ENCODE measurements at places on chromosomes 13 and 19.

DNA sequence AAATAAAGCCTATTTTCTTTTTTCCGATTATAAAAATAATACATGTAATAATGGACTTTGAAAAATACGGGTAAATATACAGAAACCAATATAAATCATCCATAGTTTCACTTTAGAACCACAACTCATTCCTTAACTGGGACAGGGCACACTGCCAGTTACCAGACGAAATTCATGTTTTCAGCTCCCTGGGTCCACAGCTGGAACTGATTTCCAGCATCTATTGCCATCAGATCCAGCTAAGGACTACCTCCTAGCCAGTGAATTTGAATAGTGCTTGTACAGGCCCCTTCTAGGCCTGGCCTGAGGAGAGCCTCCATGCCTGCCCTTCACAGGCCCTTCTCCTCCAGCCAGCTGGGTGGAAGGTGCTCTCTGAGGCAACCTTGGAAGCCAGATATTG is 30.0 kb upstream of the ATP12A start:
- no peak for DNase-seq

DNA sequence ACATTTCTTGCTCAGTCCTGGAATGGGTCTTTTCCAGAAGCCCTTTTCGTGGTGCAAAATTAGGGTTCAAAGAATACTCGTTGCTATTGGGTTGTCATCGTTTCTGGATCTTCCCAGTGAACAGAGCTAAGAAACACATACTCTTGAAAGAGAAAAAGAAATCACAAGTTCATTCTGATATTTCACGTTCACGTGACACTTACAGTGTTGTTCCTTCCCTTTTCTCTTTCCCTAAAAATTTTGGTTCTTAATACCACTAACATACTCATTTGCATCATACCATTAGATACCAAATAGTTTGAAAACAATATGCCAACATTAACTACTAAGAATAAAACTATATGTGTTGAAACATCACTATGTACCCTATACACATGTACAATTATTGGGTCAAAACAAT is 13.4 kb upstream of the GTF2F1 start:
- no peak for DNase-seq

GRCh38 chr13:27953676-27954405 is 15.3 kb downstream of the CDX2 start:
- peak; percentile 43 for DNase-seq

DNA sequence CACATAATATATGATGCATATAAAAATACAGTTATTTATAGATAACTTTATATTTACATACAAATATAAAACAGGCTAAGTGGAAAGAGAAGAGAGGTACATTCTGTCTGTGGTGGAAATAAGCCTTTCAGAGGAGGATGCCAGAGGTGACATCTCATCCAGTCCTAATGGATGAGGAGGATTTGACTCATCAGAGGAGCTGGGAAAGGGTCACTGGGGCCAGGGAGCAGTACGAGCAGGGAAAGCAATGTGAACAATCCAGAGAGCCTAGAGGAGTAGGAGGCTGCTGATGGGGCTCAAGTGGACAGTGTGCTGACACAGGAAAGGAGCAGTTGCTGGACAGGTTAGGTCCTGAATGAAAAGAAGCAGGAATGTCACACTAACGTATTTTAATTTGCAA is 18.6 kb downstream of the NALCN start:
- DNase-seq, result no peak

DNA sequence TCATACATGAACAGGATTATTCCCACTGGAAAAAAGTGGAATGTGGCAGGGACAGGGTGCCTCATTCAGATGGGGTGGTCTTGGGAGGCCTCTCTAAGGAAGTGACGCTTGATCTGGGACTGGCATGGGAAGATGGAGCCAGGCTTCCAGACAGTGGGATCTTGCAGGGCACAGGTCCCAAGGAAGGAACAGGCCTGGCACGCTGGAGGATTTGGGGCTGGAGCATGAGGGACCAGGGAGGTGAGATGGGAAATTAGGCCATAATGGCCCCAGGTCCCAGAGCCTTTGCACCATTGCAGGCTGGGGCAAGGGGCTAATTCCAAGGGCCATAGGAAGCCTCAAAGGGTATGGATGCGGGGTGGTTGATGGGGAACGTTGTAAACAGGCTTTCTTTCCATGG is 9.2 kb downstream of the ZNF536 start:
- no peak for DNase-seq

DNA sequence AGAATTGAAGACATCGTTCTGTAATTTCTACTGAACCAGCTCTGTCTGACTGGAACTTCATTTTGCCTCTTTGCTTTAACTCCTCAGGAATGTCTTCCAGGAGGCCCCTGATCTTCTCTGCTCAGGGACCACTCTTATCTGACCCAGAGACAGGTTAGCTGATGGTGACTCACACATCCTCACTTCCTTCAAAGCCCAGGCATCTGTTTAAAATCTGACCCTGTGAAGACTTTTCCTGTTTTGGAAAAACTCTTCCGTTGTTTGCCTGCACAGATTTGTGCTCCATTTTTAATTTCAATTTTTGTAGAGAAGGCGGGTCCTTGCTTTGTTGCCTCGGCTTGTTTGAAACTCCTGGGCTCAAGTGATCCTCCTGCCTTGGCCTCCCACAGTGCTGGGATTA is 1.6 kb downstream of the ARL11 start:
- no peak for DNase-seq

DNA sequence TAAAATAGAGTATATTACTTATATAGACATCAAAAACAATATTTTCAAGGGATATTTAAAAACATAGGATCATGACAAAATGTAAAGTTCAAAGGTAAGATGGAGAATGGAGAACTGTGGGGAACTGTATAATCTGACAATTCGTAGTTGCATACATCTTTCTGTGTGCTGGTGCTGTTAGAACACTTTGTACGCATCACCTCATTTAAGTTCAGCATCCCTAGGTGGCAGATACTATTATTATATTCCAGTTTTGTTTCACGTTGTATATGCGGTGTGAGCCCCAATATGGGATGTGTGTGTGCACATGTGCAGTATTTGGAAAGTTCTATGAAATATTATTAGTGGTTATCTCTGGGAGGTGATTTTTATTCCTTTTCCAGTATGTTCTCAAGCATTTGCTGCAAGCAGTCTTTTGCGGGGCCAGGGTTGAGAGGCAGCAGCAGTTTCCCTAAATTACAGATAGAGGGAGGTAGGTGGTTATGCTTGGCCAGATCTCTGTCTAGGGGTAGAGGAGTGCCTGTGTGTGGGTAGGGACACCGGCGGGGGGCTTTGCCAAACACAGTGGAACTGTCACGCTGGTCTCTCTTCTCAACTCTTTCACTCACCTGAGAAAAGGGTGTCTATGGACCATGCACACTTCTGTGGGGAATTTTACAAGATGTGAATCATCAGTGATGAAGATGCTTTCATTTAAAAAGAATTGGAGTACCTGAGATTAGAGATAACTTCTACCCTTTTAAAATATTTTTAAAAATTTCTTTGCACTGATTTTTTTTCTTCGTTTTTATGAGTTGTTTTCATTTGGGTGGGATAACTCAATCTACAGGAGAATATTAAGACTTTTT is 55.6 kb upstream of the ALOX5AP start:
- DNase-seq, result peak; percentile 12

GRCh38 chr19:18656337-18657086 is 19.7 kb downstream of the KLHL26 start:
- DNase-seq, result no peak

DNA sequence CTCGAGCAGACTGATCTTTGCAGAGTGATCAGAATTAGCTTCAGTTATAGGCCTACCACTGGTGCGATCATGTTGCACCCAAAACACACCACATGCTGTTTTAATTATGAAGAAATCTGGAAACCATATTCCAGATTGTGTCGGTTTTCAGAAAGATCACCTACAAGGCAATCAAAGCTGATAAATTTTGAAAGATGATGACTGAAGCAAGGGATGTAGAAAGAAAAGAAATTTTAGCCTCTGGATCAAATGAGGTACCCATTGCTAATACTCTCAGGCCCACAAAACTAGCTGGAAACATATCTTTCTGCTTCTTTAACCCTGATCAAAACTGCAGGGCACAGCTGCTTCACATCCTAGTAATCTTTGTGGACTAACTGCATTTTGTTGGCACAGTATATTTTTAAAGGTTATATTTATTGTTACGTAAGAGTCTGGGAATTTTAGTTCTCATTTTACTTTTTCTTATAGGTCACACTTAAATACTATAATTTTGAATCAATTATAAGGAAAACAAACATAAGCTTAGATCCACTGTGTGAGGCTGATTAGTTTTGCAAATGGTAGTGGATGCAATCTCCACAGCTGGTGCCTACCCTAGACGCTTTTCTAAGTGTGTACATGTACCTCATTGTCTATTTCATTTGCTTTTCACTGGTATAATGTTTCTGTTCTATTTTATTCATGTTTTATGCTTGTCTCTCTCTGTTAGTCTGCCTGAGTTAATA is 150.9 kb downstream of the RGCC start:
- DNase-seq, result no peak

DNA sequence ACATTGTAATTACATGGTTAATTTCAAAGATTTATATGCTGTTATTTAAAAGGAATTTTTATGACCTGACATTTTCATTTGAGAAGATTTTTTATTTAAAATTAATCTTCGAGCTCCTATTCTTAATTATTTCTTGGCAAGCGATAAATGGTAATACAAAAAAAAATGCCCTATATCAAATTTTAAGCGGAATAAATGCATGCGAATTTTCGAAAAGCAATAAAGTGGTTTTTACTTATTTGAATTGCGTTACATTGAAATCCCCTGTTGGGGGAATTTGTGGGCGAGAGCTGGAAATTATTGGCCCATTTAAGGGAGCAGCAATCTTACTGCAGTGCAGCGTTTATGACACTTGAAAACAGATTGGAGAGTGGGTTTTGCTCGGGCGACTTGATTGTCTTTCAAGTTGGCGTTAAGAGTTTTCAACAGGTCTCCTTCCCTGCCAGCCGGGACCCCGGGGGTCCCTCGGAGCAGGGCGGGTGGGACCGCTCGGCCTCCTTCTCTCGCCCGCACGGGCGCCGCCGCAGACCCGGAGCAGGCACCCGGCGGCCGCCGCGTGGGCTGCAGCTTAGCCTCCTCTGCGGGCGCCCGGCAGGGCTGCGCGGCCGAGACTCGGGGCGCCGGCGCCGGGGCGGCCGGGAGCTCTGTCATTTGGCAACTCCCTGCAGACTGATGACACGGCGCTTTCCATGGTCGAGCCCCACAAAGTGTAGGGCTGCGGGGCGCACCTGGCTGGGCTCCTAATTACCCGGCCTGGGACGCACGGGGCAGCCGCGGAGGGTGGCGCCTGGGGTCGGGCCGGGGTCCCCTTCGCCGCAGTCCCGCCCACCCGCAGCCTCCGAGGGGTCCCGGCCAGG is 255.1 kb upstream of the SOX21 start:
- no peak for DNase-seq

DNA sequence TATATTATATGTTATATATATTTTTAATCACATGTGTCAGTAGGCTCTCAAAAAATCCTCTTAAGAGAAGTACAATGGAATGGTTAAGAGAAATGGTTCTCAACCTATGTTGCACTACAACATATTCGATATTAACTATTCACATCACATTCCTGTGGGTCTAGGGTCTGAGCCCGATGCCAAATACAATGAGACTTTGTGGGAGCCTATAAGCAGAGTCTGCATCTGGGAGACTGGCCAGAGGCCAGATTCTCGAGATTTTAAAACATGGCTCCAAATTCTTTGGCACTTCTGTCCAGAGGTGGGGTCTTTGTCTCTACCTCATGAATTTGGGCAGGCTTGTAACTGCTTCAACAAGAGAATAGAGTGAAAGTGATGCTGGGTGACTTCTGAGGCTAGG is 79.4 kb upstream of the NBEA start:
- DNase-seq, result no peak

GRCh38 chr13:93851236-93851635 is 624.6 kb downstream of the GPC6 start:
- no peak for DNase-seq

DNA sequence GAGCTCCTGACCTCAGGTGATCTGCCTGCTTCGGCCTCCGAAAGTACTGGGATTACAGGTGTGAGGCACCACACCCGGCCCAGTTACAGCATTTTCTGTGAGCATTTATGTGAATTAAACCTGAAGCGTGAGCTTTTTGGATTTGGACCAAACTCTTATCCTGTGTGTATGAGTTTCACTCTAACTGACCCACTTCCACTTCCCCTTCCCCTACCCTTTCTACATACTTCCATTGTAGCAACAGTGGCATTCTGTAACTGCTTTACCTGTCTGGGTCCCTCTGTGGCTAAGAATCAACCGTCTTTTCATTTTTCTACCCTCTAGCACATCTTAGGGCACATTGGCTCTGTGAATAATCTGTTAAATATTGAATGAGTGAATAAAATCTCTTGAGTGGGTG is 16.2 kb downstream of the FRY start:
- no peak for DNase-seq

DNA sequence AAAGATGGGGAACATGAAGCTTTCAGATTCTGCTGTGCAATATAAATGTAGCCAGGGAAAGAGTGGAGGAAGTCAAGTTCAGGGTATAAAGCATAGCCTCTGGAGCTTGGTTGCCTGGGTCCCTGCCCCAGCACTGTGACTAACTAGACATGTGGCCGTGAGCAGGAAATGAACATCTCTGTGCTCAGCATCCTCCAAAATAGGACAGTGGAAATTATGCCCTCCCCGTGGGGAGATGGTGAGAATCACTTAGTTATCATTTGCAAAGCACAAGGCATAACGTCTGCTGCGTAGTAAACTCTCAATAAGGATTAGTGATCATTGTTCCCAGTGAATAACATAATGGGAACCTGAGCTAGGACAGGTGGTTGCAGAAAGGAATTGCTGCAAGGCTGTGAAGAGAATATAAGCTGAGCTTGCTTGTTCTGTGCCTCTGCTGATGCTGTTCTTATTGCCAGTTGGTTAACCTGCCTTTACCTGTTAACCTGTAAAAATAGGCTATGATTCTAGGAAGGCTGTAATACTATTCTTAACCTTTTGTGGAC is 441.0 kb downstream of the COG6 start:
- DNase-seq, result peak; percentile 19

- no peak for DNase-seq
These were observed 73.2 kb downstream of the DIAPH3 start for GRCh38 chr13:60090574-60090973.

DNA sequence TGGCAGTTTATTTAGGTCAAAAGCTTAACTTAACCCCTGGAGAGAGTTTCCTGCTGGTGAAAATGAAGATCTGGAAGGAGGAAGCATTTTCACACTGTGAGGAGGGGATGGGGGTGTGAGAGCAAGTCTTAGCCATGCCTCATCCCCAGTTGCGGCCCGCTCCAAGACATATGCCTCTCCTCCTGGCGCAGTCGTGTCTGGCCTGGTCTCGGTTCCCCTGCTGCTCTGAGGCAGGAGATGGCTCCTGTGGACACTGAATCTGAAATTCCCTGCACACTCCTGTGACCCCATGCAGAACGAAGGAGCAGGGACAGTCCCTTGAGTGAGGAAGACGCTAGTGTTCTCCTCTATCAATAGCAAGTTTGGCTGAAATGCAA is 360 bp upstream of the ZNF69 start:
- no peak for DNase-seq

Data from activated T-cell treated with anti-CD3 and anti-CD28 coated beads for 1 hour (primary cell).